ENCODE measurements at places on chromosomes 13 and 19.

- DNase-seq = no peak
Observed at GRCh38 chr13:71618159-71618558, 248.8 kb downstream of the DACH1 start.

GRCh38 chr13:20360041-20360491, 127.9 kb upstream of the GJB6 start:
- DNase-seq = no peak

GRCh38 chr19:34310494-34310981, 54.5 kb upstream of the GPI start:
- no peak for DNase-seq

- DNase-seq = no peak
Observed at GRCh38 chr13:48977973-48978372, 2.3 kb downstream of the FNDC3A start.

- no peak for DNase-seq
Observed at GRCh38 chr13:46317120-46317519, 69.9 kb downstream of the RUBCNL start.

GRCh38 chr13:82248762-82249161, 1633.5 kb downstream of the SLITRK1 start:
- no peak for DNase-seq

- no peak for DNase-seq
Observed at GRCh38 chr19:13018035-13018914, 23.0 kb downstream of the NFIX start.

DNA sequence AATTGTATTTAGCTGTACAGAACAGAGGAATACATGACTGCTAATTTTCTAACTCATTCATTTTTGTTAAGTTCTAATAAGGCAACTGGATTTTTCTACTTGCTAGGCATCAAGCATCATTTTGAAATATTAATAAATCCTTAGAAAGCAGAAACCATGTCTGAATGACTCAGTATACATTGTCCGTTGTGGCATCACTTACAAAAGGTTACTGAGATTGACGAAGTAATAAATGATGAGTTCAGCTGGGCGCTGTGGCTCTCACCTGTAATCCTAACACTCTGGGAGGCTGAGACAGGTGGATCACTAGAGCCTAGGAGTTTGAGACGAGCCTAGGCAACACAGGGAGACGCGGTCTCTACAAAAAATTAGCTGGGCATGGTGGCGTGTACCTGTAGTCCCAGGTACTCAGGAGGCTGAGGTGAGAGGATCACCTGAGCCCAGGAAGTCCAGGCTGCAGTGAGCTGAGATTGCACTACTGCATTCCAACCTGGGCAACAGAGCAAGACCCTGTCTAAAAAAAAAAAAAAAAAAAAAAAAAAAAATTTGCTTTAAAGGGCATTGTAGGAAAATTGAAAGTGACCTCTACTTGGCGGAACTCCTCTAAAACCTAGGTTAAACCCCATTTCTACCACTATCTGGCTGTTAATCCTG, 36.6 kb downstream of the LHFPL6 start:
- no peak for DNase-seq

DNA sequence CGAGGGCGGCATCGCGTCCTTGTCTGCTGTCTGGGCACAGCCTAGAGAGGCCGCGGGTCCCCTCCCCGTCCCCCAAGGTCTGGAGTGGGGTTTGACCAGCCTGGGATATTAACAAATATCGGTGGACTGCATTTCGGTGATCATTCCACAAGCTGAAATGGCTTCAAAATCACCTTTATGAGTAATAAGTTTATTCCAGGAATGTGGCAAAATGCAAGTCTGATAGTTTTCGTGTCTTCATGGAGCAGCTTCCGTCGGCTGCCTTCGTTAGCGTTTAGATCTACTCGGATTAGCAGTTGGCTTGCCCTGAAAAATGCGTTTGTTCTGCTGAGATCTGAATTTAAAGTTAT, 1.1 kb upstream of the GJA3 start:
- DNase-seq = no peak

DNA sequence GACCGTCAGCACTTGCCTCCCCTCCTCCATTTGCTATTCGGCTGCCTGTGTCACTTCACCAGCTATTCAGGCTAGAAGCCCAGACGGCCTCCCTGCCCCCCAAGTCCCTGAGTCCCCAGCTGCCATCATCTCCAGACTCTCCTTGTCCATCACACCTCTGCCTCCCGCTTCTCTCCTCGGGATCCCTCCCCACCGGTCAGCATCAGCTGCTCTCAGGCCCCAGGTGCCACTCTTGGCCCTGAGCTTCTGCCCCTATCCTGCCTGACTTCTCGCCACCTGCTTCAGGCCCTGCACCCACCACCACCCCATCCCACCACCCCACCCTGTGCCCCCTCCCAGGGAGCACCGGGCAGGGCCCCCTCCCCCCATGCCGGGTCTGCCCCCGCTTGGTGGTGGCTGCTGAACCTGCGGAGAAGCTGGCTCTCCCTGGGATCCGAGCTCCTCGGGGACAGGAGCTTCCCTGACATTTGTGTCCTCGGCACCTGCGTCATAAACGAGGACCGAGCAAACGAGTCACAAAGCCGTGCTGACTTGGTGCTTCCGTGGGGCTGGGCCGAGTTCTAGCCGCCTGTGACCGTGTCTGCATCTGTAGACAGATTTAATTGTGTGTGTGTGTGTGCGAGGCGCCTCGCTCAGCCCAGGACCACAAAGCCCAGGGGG, 70.3 kb upstream of the MCF2L start:
- DNase-seq = no peak

DNA sequence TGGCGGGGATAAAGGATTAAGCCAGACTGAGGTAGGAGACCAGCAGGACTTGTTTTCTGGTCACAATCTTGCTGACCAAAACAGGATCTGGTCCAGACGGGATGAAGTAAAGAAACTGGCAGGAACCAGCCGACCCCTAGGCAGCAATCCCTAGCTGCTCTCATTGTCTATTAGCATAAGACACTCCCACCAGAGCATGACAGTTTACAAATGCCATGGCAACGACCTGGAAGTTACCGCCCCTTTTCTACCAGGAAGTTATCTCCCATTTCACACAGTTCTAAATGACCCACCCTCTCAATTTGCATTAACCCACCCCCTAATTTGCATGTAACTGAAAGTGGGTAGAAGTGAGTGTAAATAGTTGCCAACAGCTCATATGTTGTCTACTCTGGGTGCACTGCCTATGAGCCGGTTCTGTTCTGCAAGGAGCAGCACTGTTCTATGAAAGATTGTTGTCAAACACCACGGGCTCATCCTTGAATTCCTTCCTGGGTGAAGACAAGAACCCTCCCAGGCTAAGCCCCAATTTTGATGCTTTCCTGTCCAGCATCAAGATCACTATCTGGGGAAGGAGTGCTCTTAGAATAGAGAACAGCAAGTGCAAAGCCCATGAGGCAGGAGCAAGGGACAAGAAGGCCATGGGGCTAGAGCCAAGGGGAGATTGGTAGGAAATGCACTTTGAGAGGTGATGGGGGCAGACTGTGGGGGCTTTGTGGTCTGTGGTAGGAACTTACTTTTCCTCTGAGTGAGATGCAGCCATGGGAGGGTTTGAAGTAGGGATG, 13.9 kb upstream of the FBXO27 start:
- DNase-seq = no peak

DNA sequence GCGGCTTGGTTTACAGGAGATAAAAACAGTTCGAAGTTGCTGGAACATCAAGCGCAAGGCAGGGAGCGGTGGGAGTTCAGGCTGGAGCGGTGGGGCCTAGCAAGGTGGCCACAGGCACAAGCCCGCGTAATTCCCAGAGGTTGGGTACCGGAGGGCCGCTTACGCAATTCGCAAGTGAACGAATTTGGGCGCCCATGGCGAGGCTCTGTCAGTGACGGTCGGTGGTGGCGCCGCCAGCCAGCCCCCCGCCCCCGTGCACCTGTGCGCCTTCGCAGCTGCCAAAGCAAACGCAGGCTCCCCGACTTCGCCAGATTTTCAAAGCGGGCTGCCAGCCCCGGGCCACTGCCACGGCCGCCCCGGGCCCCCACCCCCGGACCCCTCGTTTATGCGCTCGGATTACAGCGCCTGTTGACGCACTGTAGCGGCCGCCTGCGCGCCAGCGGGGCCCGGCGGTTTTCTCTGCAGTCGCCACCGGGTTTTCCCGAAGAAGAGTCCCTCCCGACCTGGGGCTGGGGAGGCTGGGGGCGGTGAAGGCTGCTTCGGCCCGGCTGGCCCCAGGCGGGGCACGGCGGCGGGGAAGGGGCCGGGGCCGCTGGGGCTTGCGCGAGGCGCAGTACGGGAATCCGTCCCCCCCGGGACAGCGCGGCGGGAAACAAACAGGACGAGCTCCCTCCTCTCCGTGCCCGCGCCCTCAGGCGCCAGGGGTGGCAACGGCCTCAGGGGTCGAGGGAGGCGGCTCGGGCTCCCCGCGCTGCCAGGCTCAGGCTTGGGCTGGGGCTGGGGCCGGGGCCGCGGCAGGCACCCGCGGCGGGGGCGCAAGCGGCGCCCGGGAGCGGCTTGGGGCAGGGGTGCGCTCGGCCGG, 709 bp downstream of the N4BP2L1 start:
- peak; percentile 34 for DNase-seq

GRCh38 chr19:4365341-4365740, 22.0 kb downstream of the MPND start:
- DNase-seq = no peak

GRCh38 chr19:2591537-2592291, 110.8 kb downstream of the GNG7 start:
- no peak for DNase-seq

- DNase-seq = peak; percentile 64
Observed at GRCh38 chr19:55116232-55116858, 1.1 kb downstream of the PPP1R12C start.

GRCh38 chr13:96783511-96783910, 210.8 kb downstream of the OXGR1 start:
- no peak for DNase-seq

DNA sequence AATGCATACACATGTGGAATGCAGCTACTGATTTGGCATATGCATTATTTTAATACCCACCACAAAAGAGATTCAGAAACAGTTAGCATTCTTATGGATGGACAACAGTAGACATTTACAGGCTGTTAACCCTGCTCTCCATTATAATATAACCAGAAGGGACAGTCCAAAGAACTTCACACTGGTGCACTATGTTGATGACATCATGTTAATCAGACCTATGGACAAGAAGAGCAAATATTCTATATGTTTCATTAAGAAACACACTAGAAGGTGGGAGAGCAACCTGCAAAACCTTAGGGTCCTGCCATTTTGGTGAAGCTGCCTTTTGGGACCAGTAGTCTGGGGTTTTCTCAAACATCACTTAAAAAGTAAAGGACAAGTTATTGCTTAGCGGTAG, 701.3 kb downstream of the UQCRFS1 start:
- no peak for DNase-seq

GRCh38 chr13:90015565-90016507, 1331.7 kb upstream of the MIR17HG start:
- DNase-seq = no peak

- peak; percentile 62 for DNase-seq
Observed at GRCh38 chr19:17718947-17719711, at the start of gene MAP1S. Gene MAP1S (plus strand): TSS chr19:17719480. CDS start chr19:17719503, 23 bp downstream.

GRCh38 chr19:34960940-34961679, 2.9 kb downstream of the ZNF792 start:
- DNase-seq = no peak

DNA sequence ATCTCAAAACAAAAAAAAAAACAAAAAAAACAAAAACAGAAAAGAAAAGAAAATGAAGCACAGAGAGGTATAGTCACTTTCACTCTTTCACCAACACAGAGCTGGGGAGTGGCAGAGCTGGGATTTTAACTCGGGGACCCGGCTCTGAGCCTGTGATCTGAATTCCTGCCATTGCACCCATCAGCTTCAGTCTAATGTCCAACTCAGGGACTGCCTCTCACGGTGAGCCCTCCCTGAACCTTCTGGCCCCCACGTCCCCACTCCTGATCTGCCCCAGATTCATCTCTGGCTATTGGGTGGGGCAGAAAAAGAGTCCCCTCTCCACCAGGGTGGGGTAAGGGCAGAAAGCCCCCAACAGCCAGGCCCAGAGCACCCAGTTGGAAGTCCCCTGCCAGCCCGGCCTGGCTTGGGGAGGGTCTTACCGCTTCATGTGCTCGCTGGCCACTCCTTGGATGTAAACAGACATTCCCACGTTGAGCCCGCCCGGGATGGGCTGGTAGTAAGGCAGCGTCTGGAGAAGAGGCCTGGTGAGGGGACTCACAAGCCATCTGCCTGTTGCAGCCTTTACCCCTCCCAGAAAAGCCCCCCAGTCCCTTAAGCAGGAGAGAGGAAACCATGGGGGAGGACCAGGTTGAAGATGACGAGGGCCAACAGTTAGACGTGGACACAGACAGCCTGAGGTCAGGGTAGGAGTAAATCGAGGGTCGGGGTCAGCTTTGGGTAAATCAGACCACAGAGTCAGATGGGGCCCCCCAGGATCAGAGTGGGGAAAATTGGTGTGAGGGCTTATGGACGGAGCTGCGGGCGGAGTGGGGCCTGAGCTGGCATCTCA, 520 bp downstream of the LGALS4 start:
- DNase-seq = no peak

DNA sequence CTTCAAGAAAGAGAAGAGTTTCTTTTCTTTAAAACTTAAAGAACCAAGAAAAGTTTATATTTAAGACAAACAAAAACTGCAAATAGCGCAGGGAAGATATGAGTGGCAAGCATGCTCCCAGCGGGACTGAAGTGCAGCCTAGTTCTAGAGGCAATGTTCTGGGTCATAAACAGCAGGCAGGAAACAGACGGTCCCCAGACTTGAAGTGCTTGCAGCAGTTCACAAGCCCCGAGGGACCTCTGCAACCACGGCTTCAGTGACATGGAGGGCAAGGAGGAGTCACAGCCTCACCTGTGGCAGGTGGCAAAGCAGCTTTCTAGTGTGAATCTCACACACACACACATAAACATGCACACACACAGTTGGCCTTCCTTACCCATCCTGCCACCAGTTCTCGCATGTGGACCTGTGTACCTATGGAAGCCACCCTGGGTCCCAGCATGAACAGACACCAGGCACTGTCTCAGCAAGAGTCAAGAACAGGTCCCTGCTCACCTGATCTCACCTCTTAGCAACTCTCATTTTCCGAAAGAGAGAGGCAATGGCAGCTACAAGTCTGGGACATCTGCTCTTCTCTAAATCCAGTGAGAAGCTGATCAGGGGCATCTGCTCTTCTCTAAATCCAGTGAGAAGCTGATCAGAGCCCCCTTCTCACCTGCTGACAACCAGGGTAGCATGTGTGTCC, 162.0 kb downstream of the EFNB2 start:
- no peak for DNase-seq

GRCh38 chr13:97568850-97569249, 134.9 kb downstream of the RAP2A start:
- DNase-seq = no peak

GRCh38 chr13:35925669-35926068, 205.5 kb downstream of the DCLK1 start:
- no peak for DNase-seq

GRCh38 chr13:111955412-111956065, 111.4 kb upstream of the SOX1 start:
- no peak for DNase-seq

Measured in putamen (tissue), 1 donor.